ENCODE measurements at places on chromosomes 1 and 21.

- DNase-seq, result no peak
These were observed 172.2 kb downstream of the PRDM16 start for GRCh38 chr1:3241236-3241550.

DNA sequence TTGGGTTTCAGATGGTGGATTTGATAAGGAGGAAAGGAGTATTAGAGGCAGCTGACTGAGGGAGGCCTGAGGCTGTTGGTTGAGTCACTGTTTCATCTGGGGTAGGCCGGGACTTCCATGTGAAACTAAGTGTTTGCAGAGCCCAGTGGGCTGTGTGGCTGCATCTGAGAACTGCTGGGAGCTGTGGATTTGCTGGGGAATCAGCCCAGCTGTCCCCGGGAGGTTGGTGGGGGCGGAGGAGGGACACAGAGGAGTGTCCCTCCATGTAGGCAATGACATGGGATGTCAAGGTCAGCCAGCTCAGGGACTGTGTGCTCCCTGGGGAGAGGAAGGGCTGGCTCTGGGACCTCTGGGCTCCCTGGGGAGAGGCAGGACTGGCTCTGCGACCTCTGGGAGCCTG, 36.4 kb downstream of the SLC2A7 start:
- DNase-seq, result no peak

DNA sequence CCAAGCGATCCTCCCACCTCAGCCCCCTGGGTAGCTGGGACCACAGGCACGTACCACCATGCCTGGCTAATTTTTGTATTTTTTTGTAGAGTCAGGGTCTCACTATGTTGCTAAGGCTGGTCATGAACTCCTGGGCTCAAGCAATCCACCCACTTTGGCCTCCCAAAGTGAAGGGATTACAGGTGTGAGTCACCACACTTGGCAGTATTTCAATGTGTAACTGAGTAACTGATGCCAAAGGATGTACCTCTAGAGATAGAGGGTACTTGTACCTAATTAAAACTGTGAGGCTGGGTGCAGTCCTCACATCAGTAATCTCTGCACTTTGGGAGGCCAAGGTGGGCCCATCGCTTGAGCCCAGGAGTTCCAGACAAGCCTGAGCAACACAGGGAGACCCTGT, 258.7 kb upstream of the DMRTA2 start:
- DNase-seq, result no peak

- DNase-seq, result no peak
These were observed 20.4 kb downstream of the KRTAP10-1 start for GRCh38 chr21:44519346-44520325.

GRCh38 chr1:99496067-99496466, 149.8 kb upstream of the PALMD start:
- no peak for DNase-seq

- DNase-seq, result no peak
These were observed 107.8 kb downstream of the NGF start for GRCh38 chr1:115230281-115230680.

DNA sequence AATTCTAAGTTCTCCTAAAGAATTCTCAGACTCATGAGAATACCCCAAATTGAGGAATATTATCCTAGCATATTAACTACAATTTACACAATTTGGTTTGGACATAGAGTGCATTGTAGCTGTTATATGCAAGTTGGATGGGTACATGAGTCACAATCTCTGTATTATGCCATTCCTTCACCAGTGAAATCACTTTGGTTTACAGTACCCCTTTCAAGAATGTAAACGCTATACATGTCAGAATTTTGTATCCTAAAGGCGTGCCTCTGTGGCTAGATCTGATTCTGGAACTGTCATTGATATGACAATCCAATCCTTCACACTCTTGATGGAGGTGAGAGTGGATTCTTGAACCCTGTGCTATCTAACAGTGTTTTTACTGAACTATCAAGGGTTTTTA, 6.7 kb upstream of the IL10RB start:
- no peak for DNase-seq

DNA sequence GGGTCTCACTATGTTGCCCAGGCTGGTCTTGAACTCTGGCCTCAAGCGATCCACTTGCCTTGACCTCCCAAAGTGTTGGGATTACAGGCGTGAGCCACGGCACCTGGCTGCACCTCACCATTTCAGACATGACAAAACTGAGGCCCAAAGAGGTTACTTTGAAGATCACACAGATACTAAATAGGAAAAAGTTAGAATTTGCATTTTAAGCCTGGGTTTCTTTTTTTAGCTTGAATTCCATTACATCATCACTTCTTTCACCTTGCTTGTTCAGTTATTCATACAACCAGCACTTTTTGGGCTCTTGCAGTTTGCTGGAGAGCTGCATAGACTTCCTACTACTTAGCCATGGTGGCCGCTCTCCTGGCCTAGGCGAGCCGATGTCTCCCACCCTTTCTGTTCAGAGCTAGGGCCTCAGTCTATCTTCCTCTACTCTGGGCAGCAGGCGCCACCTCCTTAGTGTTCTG, 16.3 kb upstream of the CD2 start:
- DNase-seq, result no peak

GRCh38 chr1:222009105-222009730, 267.3 kb upstream of the DUSP10 start:
- peak; percentile 12 for DNase-seq

DNA sequence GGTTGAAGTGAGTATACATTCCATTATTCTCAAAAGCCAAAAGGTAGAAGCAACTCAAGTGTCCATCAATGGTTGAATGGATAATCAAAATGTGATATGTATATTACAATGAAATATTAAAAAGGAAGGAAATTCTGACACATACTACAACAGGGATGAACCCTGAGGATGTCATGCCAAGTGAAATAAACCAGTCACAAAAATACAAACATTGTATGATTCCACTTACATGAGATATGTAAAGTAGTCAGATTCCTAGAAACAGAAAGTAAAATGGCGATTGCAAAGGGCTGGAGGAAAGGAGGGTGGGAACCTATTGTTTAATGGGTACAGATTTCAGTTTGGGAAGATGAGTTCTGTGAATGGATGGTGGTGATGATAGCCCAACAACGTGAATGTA, 5.8 kb downstream of the SLC44A3 start:
- no peak for DNase-seq

DNA sequence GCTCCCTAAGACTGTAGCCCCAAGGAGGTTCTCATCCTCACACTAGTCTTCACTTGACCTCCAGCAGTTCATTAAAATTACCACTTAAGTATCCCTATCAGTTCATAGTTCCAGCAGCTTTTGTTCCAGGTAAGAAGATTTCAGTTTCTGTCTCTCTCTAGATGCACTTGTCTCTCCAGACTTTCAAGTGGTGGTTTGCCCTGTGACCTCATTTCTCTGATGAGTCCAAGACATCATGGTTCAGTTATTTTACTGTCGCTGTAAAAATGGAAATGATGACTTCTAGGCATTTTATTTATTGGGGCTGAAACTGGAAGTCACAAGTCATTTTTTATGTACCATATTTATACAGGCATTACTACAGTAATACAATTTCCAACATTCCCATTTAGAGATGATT, 17.9 kb upstream of the RGS18 start:
- DNase-seq, result no peak

DNA sequence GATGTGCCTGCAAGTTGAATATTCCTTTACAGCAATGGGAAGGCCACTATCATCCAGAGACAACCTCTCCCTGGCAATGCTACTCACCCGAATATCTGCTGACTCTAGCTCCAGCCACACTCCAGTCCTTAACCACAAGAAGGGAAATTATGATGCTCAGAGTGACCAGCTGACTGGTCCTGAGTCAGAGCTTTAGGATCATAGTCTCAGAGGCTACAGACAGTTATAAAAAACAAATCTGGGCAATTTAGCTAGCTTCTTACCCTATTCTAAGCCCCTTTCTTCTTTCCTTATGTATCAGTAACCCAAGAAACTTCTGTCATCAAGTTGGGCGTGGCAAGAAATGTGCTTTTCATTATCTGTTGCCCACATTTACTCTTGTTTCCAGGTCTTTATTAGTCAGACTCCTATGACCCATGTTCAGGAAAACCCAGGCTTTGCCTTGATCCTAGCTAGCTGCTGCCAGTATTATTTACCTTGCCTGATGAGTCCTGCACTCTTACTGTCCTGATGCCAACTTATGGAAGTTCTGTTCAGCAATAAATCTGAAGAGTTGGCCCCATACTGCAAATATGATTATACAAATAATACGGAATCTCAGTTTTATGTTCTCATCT, 207.0 kb downstream of the TTLL7 start:
- no peak for DNase-seq

GRCh38 chr1:26833432-26834405, 7.2 kb downstream of the ZDHHC18 start:
- DNase-seq, result no peak

DNA sequence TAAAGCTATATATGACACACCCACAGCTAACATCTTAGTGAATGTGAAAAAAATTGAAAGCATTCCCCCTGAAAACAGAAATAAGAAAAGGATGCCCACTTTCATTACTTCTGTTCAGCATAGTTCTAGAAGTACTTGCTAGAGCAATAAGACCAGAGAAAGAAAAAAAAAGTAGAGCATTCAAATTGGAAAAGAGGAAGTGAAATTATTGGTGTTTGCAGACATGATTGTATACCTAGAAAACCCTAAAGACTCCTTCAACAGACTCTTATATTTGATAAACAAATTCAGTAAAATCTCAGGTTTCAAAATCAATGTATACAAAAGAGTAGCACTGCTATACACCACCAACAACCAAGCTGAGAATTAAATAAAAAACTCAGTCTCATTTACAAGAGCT, 1461.0 kb downstream of the AMY1C start:
- DNase-seq, result no peak

DNA sequence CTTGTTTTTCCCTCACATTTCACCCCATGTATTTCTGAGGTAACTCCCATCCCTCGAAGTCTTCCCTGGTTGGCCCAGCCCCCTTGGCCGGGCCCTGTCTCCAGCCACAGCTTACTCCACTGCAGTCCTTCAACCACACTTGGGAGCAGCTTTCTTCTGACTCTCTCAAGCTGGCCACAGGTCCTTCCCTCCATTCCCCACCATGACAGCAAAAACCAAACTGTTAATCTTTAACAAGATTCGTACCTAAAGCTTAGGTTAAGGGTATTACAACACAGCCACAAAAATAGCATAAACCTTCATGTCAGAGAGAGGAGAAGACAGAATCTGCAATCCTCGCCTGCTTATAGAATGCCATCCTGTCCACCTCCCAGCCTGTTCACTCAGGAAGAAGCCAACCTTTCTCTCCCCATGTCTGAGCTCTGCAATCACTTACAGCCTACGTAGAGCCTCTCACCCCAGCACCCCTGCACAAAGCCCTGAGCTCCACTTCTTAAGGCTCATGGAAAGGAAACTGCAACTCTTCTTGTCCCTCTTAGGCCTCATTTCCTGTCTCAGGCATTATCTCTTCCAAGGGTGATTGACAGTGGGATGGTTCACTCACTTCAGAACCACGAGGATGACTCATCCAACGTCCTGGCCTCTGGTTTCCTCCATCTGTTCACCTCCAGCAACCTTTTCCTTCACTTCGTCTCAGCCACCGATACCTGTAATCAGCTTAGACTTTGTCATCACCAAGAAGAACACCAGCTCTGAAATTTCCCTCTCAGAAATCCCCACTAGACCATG, 72.8 kb downstream of the CD2 start:
- DNase-seq, result peak; percentile 17
